Bronchus fibroblast of lung (primary cell): ENCODE measurements at places on chromosomes 5 and 9. TPM values are rescaled to one million over a fixed set of nuclear protein-coding genes. Genes with fewer than 3 reads are reported as not detected.

GLRA1 gene
- not detected in 2 replicates for total RNA-seq

PDGFRB gene
- total RNA-seq, result 84.2 and 84.7 TPM in 2 replicates

INSL4 gene
- total RNA-seq, result not detected in 2 replicates

FBXL17 gene
- total RNA-seq, result 3.3 and 3.7 TPM in 2 replicates

MZB1 gene
- not detected in 2 replicates for total RNA-seq

CMBL gene
- 3.4 and 5.9 TPM in 2 replicates for total RNA-seq

SLC27A6 gene
- 0.15 and 0.17 TPM in 2 replicates for total RNA-seq

ATP6V0E1 gene
- 88.9 and 94.0 TPM in 2 replicates for total RNA-seq

GPX3 gene
- total RNA-seq, result 2.4 and 2.7 TPM in 2 replicates

DMRT3 gene
- total RNA-seq, result not detected in 2 replicates

GADD45G gene
- 0.15 and 0.17 TPM in 2 replicates for total RNA-seq

ADAMTSL1 gene
- total RNA-seq, result 35.8 and 39.1 TPM in 2 replicates

TRIM14 gene
- 8.9 and 11.9 TPM in 2 replicates for total RNA-seq

ST6GALNAC4 gene
- total RNA-seq, result 32.6 and 41.0 TPM in 2 replicates

NAIP gene
- total RNA-seq, result 0.89 and 2.0 TPM in 2 replicates

ADRA1B gene
- total RNA-seq, result 1.0 and 2.4 TPM in 2 replicates

PTPN3 gene
- 1.3 and 1.6 TPM in 2 replicates for total RNA-seq

NMUR2 gene
- not detected in 2 replicates for total RNA-seq

PCDHGB2 gene
- total RNA-seq, result 0.50 and 0.59 TPM in 2 replicates

SPATA31C1 gene
- total RNA-seq, result not detected in 2 replicates

DOK3 gene
- total RNA-seq, result 0.17 and 0.74 TPM in 2 replicates

CARTPT gene
- not detected in 2 replicates for total RNA-seq

PCDHGA12 gene
- 7.7 and 8.4 TPM in 2 replicates for total RNA-seq

CCL27 gene
- not detected in 2 replicates for total RNA-seq

IL13 gene
- total RNA-seq, result not detected in 2 replicates

PKD2L2 gene
- total RNA-seq, result not detected in 2 replicates

PFN3 gene
- not detected in 2 replicates for total RNA-seq

CA9 gene
- total RNA-seq, result 0.74 and 0.84 TPM in 2 replicates

NUDT2 gene
- total RNA-seq, result 62.0 and 66.4 TPM in 2 replicates

PALM2AKAP2 gene
- 0.67 and 2.1 TPM in 2 replicates for total RNA-seq

CPLANE1 gene
- 5.9 and 8.9 TPM in 2 replicates for total RNA-seq

TIMD4 gene
- not detected in 2 replicates for total RNA-seq

FOXD4L5 gene
- not detected in 2 replicates for total RNA-seq

SPINK13 gene
- not detected in 2 replicates for total RNA-seq

FOXD4L6 gene
- total RNA-seq, result under 0.01 TPM in 1 of 2 replicates, not detected in the other

EQTN gene
- total RNA-seq, result not detected in 2 replicates

CBY3 gene
- not detected in 2 replicates for total RNA-seq

SLC6A19 gene
- not detected in 2 replicates for total RNA-seq

GKAP1 gene
- total RNA-seq, result 1.0 and 1.3 TPM in 2 replicates

SHISAL2B gene
- not detected in 2 replicates for total RNA-seq

HEMGN gene
- total RNA-seq, result not detected in 2 replicates

RAD1 gene
- 30.6 and 36.0 TPM in 2 replicates for total RNA-seq

ST8SIA4 gene
- total RNA-seq, result 0.34 and 1.9 TPM in 2 replicates

LCN2 gene
- not detected in 2 replicates for total RNA-seq
